ENCODE measurements at places on chromosomes 4 and X.
A peak's percentile ranks its signal among the peaks of the same experiment; 100 is the strongest.

DNA sequence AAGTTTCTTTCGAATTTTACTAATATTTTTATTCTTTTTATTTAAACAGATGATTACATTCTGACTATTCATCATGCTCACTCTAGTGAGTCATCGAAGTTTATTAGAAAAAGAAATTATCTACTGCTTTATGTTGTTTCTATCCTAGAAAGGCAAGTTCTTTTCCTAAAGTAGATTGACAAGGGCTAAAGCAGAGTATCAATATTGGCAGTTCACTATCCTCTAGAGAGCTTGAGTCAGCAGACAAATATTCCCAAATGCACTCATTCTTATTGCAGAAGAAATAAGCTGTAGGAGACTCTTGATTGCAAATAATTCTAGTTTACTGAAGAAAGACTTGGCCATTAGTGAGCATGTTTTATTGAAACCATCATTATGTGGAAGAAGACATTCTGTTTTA, 911.8 kb downstream of the CENPC start:
- no peak for DNase-seq

DNA sequence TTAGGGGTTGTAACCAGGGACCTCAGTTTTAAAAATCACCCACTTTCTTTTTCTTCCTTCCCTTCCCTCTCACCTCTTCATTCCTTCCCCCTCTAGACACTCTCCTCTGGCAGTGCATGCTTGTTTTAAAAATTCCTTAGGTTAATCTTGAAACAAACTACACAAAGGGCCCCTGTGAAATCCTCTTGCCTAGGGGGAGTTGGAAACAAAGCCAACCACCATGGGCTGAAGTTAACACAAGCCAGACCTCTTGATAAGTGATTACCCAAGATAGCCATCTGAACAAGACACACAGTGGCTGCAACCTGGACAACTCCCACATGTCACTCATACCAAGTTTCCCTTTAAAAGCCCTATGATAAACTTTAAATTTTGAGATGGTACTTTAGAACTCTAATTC, 68.9 kb downstream of the TENT5D start:
- no peak for DNase-seq

DNA sequence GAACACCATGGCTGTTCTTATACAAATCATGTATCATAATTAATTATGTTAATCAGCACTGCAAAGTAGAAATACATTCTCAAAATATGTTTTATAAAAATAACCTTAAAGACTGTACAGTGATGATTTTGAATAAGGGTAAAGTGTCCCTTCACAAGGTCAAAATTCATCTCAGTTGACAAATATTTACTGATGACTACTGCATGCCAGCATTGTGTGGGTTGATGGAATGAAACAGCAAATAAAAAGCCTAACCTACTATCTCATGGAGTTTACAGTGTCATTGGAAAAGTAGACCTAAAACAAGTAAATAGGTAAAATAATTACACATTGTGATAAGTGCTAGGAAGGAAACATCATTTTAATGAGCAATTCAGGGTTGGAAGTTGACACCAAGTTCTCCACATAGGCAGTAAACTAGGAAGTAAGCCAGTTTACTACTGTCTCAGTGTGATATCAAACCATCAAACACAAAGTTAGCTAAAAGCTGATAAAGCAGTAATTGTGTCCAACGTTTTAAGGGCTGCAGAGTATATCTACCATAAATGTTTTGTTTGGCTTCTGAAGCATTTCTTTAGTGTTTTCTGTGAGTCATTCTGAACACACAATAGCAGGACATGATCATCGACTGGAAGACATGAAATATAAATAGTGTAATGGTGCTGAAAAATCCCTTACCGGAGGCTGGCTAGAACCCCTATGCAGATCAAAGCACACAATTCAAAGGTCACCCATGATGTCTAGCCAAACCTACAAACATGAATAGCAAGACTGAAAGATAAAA, 221.8 kb downstream of the DACH2 start:
- no peak for DNase-seq

DNA sequence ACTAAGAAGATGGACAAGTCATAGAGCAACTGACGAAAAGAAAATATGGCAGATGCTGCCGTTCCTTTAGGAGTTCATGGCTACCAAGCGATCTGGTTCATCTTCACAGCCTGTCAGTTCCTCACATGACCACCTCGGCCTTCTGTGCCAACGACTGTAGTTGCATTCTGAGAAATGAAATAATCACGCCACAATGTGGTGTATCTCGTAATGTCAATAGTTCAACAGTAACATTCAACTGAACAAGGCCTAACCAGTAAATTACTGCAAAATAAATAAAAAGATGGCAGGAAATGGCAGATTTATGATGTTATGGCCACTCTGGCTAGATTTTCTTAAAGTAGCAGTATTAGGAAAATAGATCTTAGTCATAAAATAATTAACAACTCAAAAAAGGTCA, 4.4 kb downstream of the GPRIN3 start:
- no peak for DNase-seq

- no peak for DNase-seq
Measured at GRCh38 chr4:104964410-104965175, 182.1 kb upstream of the TET2 start.

DNA sequence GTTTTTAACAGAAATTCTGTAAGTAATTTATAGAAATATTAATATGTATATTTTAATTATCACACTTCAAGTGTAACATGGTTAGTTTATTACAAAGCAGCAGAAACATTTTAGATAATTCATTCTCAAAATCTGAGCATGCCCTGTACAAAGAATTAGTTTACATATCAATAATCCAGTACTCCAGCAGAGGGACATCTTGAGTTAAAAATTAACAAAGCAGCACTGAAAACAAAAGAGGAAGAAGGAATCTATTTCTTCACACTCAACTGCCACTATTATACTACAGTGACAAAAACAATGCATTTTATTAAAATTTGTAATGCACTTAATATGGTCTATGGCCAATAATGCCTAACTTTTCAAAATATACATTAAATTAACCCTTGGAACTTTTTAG, 179.1 kb upstream of the KLHL4 start:
- no peak for DNase-seq

GRCh38 chr4:74012130-74012529, 13.7 kb upstream of the CXCL5 start:
- no peak for DNase-seq

DNA sequence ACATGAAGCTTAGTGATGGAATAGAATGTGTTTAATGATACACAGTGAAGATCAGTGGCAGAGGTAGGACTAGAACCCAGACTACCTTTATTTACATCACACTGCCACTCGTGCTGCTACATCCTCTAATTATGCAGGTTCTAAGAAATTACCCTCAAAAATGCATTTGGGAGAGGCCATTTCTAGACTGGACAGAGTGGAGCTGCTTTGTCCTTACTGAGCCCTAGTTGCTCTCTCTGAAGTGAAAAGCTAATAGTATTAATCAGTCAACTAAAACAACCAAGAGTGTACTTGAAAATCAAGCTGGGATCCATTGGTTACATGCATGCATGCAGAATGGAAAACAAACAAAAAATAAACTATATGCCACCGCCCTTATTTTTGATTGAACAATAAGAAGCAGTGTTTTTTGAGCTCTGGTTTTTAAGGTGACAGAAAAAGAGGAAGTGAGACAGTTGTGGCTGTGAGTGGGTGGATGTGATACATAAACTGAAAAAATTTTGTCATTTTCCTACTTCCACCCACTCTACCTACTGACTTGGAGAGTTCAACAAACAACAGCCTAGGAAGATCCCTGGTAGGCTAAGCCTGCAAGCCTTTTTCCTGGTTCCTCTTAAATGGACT, 6.8 kb upstream of the VSIG4 start:
- DNase-seq, result no peak

GRCh38 chrX:1316527-1316926, 20.1 kb upstream of the IL3RA start:
- no peak for DNase-seq

GRCh38 chr4:176988226-176988625, 195.5 kb upstream of the VEGFC start:
- peak; percentile 80 for DNase-seq

GRCh38 chrX:24169211-24169610, 19.7 kb downstream of the ZFX start:
- no peak for DNase-seq

DNA sequence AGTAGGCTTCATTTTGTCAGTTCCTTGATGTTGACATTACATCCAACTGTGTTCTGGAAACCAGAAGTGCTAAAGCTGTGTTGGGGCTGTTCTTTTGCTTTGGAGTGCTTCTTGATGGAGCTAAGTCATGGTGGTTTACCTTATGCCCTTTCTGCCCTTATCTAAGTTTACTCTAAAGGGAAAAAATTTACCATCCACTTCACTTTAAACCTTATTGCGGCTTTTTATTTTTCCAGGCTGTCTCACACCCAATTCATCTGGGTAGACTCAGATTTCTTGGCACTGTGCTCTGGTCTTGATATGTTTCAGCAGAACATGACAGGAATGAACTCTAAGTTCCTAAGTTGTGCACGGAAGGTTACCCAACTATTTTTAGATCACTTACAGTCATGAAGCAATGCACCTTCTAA, 104.7 kb upstream of the TTC29 start:
- DNase-seq, result no peak

DNA sequence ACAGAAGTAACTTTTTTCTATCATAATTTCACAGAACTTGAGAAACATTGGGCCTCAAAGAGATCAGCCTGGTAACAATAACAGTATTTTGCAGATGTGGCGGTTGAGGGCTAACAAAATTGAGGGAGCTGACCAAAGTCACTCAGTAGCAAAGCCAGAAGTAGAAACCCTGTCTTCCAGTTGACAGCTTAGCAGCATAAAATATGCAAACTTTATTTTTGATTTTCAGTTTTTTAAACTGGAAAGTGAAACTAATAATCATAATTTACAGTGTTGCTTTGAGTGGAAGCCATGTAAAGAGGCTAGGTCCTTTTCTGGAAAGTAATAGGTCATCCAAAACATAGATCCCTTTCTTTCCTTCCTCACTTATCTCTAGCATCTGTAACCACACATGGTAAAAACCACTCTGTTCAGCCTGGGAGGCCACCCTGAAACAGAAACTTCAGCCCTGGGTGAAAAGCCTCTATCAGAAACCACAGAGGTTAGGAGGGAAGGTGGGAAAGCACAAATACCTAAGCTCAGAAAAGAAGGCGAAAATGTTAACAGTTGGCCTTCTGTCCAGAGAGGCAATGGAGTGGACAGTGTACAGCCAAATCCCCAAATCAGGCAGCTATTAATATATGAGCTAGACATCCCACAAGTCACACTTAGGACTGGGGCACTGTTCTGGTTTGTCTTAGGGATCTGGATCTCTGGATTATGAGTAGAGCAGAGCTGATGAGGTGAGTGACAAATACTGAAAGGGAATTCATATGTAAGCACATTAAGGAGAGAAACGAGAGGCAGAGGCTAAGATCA, 61.1 kb upstream of the ARSJ start:
- DNase-seq, result no peak

DNA sequence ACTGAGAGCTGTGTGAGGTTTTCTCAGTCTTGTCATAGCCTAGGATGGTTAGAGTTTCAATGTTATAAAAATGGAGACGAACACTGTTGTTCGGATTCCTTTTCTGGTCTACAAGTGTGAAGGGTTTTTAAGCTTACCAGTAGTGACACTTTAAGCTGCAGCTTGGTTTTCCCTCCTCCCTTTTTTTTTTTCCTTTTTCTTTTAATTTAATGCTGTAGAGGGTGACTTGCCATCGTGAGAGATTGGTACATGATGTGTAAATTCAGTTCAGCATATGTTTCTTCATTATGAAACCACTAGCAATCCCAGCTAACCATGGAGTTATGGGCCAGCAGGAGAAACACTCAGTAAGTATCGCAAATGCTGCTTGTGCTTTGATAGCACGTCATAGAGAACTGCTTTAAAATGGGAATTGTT, 165.0 kb downstream of the RAPGEF2 start:
- DNase-seq, result no peak

DNA sequence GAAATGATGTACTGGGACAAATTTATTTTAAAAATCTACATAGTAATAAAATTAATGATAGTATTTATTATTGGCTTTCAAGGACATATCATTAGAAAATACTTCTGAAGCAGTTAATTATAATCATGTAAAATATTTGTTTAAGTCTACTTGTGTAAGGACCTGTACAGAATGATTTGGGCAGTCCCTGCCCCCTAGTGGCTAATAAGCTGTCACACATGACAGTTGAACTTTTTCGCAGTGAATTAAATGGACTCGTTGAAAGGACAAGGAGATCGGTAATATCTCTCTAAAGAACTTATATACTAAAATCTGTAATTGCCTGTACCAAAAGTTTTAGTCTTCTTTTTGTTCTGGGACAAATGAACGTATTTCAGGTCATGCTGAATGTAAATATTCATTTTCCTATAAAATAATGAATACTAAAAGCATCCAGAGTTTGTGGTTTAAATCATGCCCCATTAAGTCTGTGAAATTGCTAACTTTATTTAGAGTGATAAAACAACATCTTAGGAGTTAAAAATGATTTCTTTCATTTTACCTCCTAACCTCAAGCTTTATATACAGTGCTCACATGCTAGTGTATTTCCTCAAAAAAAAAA, 13.6 kb downstream of the EXOC1 start:
- no peak for DNase-seq

- no peak for DNase-seq
Measured at GRCh38 chr4:186013419-186014186, 55.4 kb upstream of the TLR3 start.

DNA sequence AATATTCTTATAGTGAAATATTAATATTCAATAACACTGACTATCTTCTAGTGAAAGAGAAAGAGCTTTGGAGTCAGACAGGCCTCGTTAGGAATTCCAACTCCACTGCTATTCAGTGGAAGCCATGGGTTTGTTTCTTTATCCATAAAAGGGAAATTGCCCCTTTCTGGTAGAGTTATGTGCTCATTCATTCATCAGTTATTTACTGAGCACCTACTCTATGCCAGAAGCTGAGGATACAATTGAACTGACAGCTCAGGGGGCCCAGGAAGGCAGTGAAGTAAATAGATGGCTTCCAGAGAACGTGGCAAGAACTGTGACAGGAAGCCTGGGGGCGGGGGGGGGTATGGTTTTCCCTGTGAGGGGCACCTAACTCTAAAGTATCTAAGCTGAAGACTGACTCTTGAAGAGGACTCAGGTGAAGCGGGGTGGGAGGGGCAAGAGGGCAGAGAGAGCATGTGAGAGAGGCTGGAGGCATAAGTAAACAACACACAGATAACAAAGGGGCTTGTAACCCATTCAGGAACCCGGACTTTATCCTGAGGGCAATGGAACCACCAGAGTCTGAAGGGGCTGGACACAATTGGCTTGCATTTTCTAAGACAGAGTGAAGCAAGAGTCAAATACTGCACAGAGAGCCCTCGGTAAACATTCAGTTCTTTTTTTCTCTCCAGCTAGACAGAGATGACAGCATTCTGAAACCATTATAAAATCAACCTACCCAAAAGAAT, 20.3 kb downstream of the ANXA5 start:
- no peak for DNase-seq

- DNase-seq, result no peak
Measured at GRCh38 chrX:80282535-80282934, 137.7 kb upstream of the TENT5D start.

- DNase-seq, result peak; percentile 24
Measured at GRCh38 chr4:68175562-68176155, 46.0 kb upstream of the TMPRSS11F start.

GRCh38 chr4:122341886-122342285, 36.9 kb upstream of the ADAD1 start:
- DNase-seq, result peak; percentile 66
